ENCODE measurements at places on chromosomes 3 and 15.

DNA sequence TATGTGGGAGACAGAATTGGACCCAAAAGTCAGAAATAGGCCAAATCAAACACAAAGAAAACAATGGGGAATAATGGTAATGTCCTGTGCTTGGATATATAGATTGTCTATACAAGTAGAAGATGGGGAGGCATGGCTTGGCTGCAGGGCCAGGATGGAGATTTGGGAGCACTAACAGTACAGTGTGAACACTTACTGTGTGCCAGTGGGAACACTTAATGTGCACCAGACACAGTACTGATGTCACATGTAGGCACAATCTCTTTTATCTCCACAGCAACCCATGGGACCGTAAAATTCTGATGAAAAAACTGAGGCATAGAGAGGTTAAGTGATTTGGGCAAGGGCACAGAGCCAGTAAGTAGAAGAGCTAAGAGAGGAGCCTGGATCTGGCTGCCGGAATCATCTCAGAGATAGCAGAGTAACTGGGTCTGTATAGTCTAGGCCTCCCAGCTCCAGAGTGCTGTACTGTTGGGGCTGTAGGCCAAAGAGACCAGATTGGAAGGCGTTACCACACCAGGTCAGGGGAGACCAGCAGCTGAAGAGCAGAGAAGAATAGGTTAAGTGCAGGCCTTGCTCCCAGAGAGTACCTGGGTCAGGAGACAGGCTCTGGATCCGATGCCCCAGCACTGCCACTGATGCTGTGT lies 63.3 kb downstream of the RLBP1 start:
- DNase-seq: no peak

DNA sequence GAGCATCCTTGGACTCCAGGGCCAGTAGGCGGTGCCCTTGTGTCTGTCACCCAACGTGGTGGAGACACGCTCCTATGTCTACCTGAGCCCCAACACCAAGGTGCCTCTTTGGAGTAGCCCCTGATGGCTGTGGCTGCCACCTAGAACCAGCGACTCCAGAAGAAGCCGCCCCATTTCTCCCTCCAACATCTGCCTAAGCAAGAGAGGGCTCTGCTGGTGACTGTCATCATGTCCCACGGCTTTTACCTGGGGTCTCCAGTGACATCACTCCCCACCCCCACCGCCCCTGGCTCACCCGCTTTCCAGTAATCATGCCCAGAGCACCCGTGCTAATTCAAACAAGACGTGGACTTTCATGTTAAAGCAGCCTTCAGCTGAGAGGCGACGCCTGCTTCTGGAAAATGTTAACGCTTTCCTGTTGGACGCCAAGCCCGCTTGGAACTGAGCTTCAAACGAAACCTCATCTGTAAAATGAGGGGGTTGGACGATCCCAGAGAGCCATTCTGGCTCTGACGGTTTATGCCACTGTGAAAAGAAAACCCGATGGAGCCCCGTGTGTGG lies 57.0 kb downstream of the ISG20 start:
- DNase-seq: no peak

GRCh38 chr3:195248281-195248680 lies 22.7 kb downstream of the XXYLT1 start:
- DNase-seq: no peak

DNA sequence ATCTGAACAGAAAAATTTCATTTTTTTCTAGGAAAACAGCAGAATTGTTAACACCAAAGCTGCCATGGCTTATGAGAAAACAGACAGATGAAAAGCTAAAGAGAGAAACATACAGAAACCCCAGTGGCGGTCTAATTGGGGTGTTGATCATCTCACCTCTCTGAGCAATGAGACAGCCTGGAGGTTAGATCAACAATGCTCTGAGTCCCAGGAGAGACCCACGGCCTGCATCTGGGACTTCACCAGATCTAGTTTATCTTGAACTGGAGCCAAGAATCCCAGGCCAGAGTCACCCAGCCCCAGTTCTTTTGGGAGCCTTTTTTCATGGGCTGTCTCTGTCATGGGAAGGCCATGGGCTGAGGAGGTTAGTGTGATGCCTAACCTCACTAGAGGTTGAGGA lies 3.5 kb upstream of the GALNT15 start:
- no peak for DNase-seq

GRCh38 chr3:16390581-16390980 lies 122.9 kb downstream of the RFTN1 start:
- DNase-seq: no peak

Measured in activated CD4-positive, alpha-beta T cell treated with anti-CD3 and anti-CD28 coated beads, Interleukin-2, amount 50 U/mL, for 48 hours (primary cell).